Activated T-helper 2 cell treated with anti-CD3 and anti-CD28 coated beads, Interferon-gamma antibody, Interleukin-2, Interleukin-4, amounts not matched to agents 10 μg/mL and 5 μg/mL and 100 μg/mL, durations not matched to agents 14 hours and 24 hours and 36 hours (primary cell): ENCODE measurements at places on chromosomes 2 and 18. TPM values are rescaled to one million over a fixed set of nuclear protein-coding genes. Genes with fewer than 3 reads are reported as not detected.

- H3K27ac ChIP-seq, result no peak overlapping the region
- H3K4me1 ChIP-seq, result no peaks in the 10 kb centered on the region
- no peak overlapping the region for H3K4me3 ChIP-seq
- DNase-seq, result no peak
Observed at GRCh38 chr18:30451981-30452380, 590.6 kb downstream of the DSC3 start.

The CCDC74A gene
- 2.8 and 3.3 TPM in 2 replicates for total RNA-seq

DNA sequence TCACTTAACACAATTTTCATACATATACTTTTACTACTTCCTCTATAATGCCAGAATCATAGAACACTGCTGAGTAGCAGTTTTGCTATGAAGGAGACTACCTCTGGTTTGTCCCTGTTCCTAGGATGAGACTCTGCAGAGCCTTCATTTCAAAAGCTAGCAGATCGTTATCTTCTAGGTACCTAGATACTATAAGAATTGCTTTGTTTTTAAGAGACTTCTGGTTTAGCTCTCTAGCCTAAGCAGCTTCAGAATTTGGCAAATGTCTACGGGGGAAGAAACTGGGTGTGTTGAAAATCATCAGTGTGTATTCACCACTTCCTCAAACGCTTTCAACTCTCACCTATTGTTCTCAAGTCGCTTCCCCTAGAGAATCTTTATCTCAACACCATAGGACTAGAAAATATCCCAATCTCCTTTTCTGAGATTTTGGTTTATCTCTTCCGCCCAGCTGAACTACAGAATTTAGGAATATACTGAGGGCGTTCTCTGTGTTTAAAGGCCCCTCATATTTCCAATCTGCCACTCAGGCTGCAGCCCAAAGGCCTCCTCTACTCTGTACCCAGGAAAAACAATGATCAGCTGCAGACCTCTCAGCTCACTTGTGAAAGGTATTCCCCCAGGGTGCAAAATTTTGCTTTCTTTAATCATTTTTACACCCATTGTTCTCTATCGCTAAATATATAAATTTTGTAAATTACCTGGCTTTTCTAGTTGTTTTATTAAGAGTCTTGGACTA is 28.7 kb downstream of the SMAD2 start:
- no peaks in the 10 kb centered on the region for H3K27me3 ChIP-seq
- H3K27ac ChIP-seq, result peak overlapping the region; percentile 87
- peaks cover 85% of the 10 kb centered on the region for H3K4me1 ChIP-seq
- DNase-seq, result no peak

DNA sequence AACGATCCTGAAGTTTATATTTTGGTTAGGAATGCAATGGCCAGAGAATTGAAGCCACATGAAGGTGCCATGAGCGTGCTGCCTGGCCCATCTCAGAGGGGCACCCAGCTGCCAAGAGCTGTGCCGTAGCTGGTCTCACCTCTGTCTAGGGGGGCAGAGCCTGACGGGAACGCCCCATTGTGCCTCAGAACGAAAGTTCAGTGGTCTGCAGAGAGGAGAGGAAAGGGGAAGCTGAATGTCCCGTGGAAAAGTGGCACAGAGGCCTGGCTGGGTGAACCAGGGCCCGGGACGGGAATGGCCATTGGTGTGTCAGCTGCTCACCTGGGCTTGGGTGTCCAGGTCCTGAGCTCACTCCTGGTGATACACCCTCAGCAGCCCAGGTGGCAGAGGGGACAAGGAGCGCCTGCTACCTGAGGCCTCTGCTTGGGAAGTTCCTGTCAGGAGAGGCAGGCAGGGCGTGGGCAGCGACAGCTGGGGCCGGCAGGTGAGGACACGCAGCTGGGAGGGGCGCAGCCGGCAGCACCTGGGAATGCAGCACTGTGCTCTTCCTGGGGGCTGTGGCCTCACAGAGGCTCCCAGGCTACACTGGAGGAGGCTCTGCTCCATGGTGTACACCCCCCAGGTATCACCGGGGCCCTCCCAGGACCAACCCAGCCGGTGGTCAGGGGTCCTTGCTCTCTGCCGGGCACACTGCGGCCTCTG is 67.3 kb downstream of the PARD6G start:
- H3K36me3 ChIP-seq, result no peaks in the 10 kb centered on the region
- peaks cover 15% of the 10 kb centered on the region for H3K27me3 ChIP-seq
- peaks cover 9% of the 10 kb centered on the region for H3K4me1 ChIP-seq

The FIGN gene
- total RNA-seq, result not detected in 2 replicates

The REV1 gene
- 39.4 and 41.3 TPM in 2 replicates for total RNA-seq

The FAM210A gene
- 30.3 and 33.8 TPM in 2 replicates for total RNA-seq

DNA sequence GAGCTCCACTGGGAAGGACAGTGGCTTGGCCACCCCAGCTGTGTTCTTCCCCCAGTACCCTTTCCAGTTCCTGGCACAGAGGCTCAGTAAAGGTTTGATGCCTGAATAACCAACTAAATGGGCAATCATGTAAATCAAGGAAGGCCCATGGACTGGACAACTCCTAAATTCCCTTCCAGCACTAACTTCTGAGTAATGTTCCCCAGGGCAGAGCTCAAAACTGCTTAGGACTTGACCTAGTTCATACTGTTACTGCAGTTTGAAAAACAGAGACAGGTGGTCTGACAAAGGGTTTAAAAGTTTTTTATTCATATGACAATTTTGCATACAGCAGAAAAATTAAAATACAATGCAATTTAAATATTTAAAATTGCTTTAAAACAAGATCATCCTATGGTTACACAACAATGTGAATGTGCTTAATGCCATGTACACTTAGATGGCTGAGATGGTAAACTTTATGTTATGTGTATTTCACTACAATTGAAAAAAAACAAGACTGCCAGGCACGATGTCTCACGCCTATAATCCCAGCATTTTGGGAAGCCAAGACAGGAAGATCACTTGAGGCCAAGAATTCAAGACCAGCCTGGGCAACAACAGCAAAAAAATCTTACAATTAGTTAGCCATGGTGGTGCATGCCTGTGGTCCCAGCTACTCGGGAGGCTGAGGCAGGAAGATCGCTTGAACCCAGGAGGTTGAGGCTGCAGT is 26.2 kb downstream of the PCBP1 start:
- peaks cover 29% of the 10 kb centered on the region for H3K4me1 ChIP-seq
- no peaks in the 10 kb centered on the region for H3K36me3 ChIP-seq
- no peak for DNase-seq
- H3K27ac ChIP-seq, result no peak overlapping the region
- no peaks in the 10 kb centered on the region for H3K27me3 ChIP-seq

- DNase-seq, result no peak
- no peaks in the 10 kb centered on the region for H3K27me3 ChIP-seq
- no peak overlapping the region for H3K4me3 ChIP-seq
- no peak overlapping the region for H3K27ac ChIP-seq
Observed at GRCh38 chr2:59259913-59260312, 1018.8 kb upstream of the FANCL start.

- peak overlapping the region; percentile 82 for H3K4me3 ChIP-seq
- no peaks in the 10 kb centered on the region for H3K36me3 ChIP-seq
- H3K4me1 ChIP-seq, result peaks cover 19% of the 10 kb centered on the region
- H3K27me3 ChIP-seq, result peaks cover 69% of the 10 kb centered on the region
- peak overlapping the region; percentile 69 for H3K27ac ChIP-seq
Observed at GRCh38 chr2:147845411-147845971, 662 bp downstream of the ACVR2A start.

DNA sequence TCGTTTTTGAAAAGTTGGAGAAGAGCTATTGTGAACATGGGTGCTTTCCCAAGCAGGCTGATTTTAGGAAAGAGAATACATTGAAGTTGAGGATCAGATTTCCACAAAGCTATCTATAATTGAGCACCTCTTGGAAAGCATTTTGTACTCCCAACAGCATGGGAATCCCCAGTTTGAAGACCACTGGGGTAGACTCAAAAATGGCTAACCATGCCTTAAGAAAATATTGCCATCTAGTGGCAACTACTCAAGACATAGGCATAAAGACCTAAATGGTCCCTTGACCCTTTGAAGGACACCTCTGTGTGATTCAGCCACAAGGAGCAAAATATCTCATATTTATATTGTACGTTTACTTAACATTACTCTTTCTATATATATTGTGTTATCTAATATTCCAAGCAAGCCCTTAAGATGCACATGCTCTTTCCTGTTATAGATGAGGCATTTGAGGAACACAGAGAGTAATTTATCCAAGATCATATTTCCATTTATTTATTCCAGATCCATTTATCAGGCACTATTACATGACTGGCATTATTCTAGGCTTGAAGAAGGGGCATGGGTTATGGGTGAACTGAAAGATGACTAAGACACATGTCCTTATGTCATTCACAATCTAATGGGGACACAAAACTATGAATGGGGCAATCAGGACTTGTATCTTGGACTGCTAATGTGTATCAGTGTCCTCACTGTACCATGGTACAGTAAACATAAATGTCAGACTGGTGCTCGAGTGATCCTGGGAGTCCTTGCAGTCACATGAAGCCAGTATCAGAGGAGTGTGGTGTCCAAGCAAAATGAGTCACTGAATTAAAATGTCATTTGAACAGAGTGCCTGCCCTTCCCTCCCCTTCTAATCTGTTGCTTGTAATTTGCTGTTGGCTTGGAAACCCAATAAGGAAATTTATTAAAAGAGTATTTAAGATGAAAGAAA is 121.0 kb upstream of the XPO1 start:
- H3K27me3 ChIP-seq, result peaks cover 1% of the 10 kb centered on the region
- H3K4me3 ChIP-seq, result no peak overlapping the region
- H3K27ac ChIP-seq, result no peak overlapping the region
- no peaks in the 10 kb centered on the region for H3K36me3 ChIP-seq

DNA sequence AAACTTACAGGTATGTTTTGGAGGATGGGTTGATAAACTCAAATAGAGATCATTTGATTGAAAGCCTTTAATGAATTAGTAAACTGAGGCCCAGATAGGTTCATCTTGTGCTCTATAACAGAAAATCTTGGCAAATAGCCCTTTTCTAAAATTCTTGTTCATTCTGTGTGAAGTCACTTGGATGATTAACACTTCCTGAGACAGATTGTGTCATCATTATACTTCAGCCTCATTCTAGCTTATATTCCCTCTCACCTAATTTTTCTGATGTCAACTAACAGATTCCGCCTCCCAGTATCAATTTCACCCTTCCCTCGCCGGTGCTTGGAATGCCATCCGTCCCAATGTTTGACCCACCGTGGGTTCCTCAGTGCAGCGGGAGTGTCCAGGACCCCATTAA is 84.2 kb upstream of the RPE start:
- H3K27ac ChIP-seq, result no peak overlapping the region
- no peaks in the 10 kb centered on the region for H3K27me3 ChIP-seq
- H3K4me1 ChIP-seq, result no peaks in the 10 kb centered on the region
- DNase-seq, result no peak
- no peak overlapping the region for H3K4me3 ChIP-seq

DNA sequence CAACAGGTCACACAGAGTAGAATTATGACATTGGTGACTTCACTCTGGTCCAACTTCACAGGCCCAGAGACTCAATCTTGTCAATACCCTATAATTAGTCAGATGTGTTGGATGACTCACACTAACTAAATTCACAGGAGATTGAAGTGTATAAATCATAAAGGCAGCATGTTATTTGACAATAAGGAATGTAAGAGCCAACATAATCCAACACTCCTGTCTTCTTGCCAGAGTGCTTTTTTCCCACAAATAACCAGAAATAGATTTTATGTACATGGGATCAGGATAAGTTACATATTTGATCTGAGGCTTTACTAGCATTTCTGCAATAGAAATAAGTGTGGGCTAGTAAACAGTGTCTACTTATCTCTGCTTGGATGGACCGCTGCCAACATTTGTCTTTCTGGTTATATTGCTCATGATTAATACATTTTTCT is 42.2 kb upstream of the ZSWIM2 start:
- no peak overlapping the region for H3K27ac ChIP-seq
- H3K27me3 ChIP-seq, result no peaks in the 10 kb centered on the region
- no peak for DNase-seq

DNA sequence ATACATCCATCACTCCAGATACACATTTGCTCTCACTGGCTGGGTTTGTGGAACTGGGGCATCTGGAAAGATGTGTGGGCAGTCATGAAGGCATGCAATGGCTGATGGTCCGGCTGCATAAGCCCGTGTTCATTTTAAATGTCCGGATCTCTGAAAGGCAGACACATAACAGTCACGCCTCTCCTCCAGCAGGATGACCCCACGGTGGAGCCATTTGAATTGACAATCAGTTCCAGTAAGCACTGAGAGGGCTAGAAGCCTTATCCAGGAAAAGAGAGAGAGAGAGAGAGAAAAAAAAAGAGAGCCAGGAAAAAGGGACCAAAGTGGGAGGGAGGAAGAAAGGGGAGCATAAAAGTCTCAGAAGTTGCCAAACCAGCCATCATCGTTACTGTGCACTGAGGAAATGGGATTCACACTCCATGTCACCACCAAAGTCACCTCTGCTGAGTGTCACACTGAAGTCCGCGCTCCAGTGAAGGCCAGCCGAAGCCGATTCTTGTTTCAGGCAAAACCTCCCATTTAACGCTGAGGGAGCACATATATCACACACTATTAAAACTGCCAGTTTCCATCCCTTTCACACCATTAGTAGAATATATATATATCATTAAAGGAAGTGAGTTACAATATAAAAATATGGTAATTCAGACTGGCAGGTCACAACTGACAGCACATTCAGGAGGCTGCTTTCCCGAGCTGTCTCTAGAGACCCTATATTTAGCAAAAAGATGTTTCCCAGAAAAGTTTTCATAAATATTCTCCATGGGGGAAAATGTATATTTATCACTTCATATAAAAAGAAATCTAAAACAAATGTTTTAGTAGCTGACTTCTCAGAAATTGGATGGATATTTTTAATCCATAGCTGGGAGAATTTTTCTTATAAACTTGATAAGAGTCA is 142.0 kb downstream of the ACTR3 start:
- DNase-seq, result no peak
- no peaks in the 10 kb centered on the region for H3K36me3 ChIP-seq
- H3K27ac ChIP-seq, result no peak overlapping the region
- no peak overlapping the region for H3K4me3 ChIP-seq
- no peaks in the 10 kb centered on the region for H3K4me1 ChIP-seq
- H3K27me3 ChIP-seq, result peaks cover 16% of the 10 kb centered on the region

DNA sequence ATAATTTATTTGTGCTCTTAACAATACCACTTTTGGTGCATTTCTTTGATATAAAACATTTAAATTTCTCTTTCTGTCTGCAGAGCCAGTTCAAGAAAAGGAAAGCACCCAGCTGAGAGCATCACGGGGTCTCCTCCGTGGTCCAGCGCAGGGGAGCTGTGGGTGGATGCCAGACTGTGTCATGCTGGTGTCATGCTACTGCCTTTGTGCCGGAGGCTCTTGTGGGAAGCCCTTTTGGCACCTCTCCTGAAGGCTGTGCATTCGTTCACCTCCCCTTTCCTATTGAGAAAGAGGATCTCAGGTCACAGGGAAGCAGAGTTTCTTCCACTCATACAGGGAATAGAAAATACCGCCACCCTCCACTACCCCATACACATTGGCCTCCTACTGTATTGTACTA is 450.4 kb downstream of the GALR1 start:
- no peak overlapping the region for H3K27ac ChIP-seq
- H3K27me3 ChIP-seq, result peaks cover 1% of the 10 kb centered on the region
- no peak overlapping the region for H3K4me3 ChIP-seq
- DNase-seq, result no peak
- no peaks in the 10 kb centered on the region for H3K36me3 ChIP-seq

DNA sequence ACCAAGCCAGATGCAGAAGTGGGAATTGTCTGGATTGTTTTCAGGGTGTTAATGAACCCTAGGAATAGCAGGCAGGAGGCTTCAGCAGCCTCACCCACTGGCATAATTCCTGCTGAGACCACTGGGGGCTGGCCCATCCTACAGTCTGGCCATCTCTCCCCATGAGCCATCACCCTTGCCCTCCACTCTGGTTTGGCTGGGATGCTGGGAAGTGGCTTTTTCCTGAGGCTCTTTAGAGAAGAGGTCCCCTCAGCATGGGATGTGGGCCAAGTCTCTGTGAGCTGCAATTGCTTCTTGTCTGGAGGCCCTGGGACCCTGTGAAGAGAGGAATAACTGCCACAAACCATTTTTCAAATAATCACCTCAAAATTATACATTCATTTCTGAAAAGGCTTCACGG is 4.0 kb downstream of the TCF7L1 start:
- H3K4me3 ChIP-seq, result no peak overlapping the region
- no peak overlapping the region for H3K27ac ChIP-seq
- peaks cover 2% of the 10 kb centered on the region for H3K4me1 ChIP-seq
